ENCODE measurements at places on chromosomes 4 and X. TPM values are rescaled to one million over a fixed set of nuclear protein-coding genes. Genes with fewer than 3 reads are reported as not detected.

COL25A1 gene
- total RNA-seq: 11.7 TPM

H2BW2 gene
- 1.7 TPM for total RNA-seq

UGT2B10 gene
- not detected for total RNA-seq

DNA sequence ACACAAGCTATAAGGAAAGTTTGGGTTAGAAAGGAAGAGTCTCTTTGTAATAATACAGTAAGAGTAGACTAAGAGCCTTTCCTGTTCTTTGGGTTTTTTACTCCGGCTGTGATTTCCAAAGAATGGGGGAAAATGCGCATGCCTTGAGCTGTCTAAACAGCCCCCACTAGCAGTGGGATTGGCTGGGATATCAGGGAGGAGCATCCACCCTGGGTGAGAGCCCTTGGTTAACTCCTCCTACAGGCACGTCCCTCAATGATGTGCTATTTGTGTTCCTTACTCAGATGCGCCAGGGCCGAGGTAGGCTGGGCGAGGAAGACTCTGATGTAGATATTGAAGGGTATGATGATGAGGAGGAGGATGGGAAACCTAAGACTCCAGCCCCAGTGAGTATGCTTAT is 74.0 kb upstream of the OGT start:
- no peak overlapping the region for H3K4me3 ChIP-seq
- no peaks in the 10 kb centered on the region for H3K27me3 ChIP-seq
- H3K27ac ChIP-seq: no peak overlapping the region
- no peak for DNase-seq
- no peaks in the 10 kb centered on the region for H3K36me3 ChIP-seq

- H3K27me3 ChIP-seq: no peaks in the 10 kb centered on the region
- no peak for DNase-seq
- H3K27ac ChIP-seq: no peak overlapping the region
- H3K4me1 ChIP-seq: no peaks in the 10 kb centered on the region
- H3K36me3 ChIP-seq: no peaks in the 10 kb centered on the region
Measured at GRCh38 chr4:17595471-17596005, 18.5 kb downstream of the LAP3 start.

DNA sequence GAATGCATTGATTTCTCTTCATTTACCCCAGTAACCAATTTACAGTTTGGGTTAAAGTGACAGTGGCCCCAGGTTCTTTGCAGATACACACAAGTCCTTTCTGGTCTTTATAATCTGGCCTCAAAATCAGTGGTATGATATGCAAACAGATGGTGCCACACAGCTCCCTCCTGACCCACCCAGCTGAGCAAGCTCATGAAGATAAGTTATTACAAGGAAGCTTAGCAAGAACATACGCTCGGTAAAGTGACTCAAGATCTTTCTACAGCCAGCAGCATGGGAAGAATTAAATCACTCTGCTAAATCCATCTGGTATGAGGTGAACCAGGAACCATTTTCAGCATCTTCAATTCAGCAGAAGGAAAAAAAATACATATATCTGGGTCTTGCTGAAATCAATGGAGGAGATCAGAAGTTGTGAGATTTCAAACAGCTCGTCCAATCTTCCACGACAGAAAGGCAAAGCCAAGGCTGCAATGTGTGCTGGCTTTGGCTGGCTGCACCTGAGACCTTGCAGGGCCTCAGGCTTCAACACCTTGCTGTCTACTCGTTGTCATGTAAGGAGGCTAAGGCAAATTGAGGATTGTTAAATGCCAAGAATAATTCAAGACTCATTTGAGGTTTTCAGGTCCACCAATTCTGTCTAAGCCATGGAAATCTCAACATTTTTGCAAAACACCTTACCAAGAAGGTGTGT is 28.2 kb downstream of the SEL1L3 start:
- no peak for DNase-seq
- H3K4me3 ChIP-seq: no peak overlapping the region
- H3K27me3 ChIP-seq: no peaks in the 10 kb centered on the region
- H3K36me3 ChIP-seq: no peaks in the 10 kb centered on the region
- no peaks in the 10 kb centered on the region for H3K4me1 ChIP-seq

DNA sequence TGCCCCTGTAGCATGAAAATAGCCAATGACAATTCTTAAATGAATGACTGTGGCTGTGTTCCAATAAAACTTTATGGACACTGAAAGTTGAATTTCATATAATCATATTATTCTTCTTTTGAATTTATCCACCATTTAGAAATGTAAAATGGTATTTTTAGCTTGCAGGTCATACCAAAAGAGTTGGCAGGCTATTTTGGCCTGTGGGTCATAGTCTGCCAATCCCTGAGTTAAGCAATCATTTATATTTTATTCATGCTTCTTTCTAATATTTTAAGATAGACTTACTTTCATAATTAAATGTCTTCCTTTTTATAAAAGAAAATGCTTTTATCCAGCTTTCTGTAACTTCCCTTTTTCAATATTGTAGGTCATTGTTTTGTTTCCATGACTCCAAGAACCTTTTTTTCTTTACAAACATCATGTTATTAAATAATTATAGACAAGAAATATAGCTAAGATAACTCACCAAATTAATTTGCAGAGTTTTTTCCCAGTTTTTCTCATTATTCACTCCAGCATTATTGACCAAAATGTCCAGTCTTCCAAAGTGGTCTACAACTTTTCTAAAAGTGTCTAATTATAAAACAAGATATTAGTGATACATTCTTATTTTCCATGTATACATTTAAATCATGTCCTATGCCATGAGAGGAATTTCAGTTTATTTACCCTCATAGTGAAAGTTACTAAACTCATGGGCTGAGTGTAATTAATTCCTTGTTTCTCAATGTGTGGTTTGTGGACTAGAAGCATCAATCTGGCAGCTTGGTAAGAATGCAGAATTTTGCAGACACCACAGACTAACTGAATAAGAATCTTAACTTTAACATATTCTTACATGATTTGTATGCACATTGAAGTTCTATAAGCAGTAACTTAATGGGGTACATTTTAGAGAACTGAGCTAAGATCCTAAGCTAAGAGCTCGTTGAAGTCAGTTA is 4.5 kb downstream of the HPGD start:
- H3K36me3 ChIP-seq: no peaks in the 10 kb centered on the region
- no peaks in the 10 kb centered on the region for H3K4me1 ChIP-seq
- H3K27ac ChIP-seq: no peak overlapping the region
- no peaks in the 10 kb centered on the region for H3K27me3 ChIP-seq
- H3K4me3 ChIP-seq: no peak overlapping the region

DNA sequence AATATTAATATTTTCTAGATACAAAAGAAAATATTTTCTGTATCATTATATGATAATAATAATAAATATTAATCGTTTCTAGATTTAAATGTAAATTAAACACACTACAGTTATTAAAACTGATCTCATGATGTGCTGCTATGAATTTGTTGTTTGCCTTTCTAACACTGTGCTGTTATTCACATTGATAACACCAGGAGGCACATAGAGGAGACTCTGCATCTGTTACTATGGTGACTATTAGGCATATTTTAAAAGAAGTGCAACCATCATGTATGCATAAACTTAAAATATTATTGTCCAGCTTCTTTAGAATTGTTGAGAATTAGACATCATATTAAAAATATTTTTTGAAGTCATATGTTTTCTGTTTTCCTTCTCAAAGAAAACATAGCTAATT is 11.8 kb upstream of the PDGFC start:
- no peak overlapping the region for H3K4me3 ChIP-seq
- DNase-seq: no peak
- no peaks in the 10 kb centered on the region for H3K4me1 ChIP-seq
- no peaks in the 10 kb centered on the region for H3K36me3 ChIP-seq
- H3K27ac ChIP-seq: no peak overlapping the region
- H3K27me3 ChIP-seq: no peaks in the 10 kb centered on the region

- no peaks in the 10 kb centered on the region for H3K4me1 ChIP-seq
- DNase-seq: no peak
- no peak overlapping the region for H3K4me3 ChIP-seq
- no peaks in the 10 kb centered on the region for H3K27me3 ChIP-seq
- no peaks in the 10 kb centered on the region for H3K36me3 ChIP-seq
Measured at GRCh38 chr4:26124753-26125321, 196.0 kb upstream of the RBPJ start.

DNA sequence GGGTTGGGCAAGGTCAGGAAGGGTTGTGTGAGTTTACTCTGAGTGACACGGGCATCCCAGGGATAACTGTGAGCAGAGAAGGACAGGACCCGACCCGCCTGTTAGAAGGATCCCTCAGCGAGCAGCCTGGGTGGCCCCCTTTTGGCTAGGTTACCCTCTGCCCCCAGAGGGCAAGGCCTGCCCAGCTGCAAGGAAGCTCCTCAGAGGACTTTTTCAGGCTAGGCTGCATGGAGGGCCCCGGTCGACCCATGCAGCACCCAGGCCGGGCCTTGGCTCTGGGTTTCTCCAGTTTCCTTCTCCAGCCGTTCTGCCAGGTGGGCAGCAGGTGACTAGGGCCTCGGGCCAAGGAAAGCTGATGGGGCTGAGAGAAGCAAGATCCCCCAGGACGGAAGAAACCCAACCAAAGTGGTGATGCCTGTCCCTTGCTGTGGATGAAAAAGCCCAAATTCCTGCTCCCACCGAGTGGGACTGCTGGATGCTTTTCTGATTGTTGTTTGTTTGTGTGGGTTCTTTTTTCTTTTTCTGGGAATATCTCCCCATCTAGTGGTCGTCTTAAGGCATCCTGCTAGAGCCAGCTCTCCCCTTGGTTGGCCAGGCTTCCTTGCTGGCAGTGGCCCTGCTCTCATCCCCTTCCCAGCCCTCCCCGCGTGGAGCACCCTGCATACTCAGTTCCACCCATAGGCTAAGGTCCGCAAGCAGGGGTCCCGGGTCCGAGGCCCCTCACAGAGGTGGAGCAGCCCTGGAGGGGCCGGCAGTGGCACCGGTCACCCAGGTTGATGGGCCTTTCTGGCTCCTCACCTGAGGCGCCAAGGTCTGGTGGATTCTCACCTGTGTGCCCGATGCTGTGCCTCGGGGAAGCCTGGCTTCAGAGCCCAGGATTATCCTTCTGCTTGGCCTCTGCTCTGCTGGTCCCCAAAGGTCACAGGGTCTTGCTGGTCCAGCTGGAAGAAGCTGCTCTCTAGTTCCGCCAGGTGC is 1.8 kb downstream of the ZFP92 start:
- no peak overlapping the region for H3K27ac ChIP-seq
- no peaks in the 10 kb centered on the region for H3K27me3 ChIP-seq
- H3K4me1 ChIP-seq: no peaks in the 10 kb centered on the region
- H3K4me3 ChIP-seq: no peak overlapping the region

- no peak overlapping the region for H3K4me3 ChIP-seq
- H3K4me1 ChIP-seq: peaks cover 28% of the 10 kb centered on the region
- no peaks in the 10 kb centered on the region for H3K27me3 ChIP-seq
- no peak overlapping the region for H3K27ac ChIP-seq
- DNase-seq: no peak
Measured at GRCh38 chr4:38678078-38678477, 14.1 kb downstream of the KLF3 start.

GRCh38 chr4:116866106-116866505 is 219.3 kb downstream of the TRAM1L1 start:
- H3K27me3 ChIP-seq: no peaks in the 10 kb centered on the region
- no peaks in the 10 kb centered on the region for H3K36me3 ChIP-seq
- DNase-seq: no peak
- H3K4me3 ChIP-seq: no peak overlapping the region

DNA sequence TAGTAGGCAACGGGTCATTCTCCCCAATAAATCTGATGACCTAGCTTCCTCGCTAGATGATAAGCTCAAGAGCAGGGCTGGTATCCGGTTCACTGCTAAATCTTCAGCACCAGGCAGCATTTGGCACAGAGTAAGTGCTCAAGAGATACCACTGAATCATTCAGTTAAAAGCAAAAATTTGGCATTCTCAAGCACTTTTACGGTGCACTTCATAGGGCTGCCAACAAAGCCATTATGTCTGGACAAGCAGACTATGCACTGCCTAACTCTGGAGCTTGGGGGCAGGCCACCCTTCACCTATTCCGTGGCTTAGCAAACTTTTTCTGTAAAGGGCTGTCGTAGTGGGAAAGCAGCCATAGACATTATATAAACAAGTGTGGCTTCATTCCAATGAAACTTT is 23.8 kb upstream of the CXorf38 start:
- H3K27me3 ChIP-seq: no peaks in the 10 kb centered on the region
- no peak overlapping the region for H3K4me3 ChIP-seq
- H3K36me3 ChIP-seq: no peaks in the 10 kb centered on the region
- no peak for DNase-seq
- no peaks in the 10 kb centered on the region for H3K4me1 ChIP-seq

DNA sequence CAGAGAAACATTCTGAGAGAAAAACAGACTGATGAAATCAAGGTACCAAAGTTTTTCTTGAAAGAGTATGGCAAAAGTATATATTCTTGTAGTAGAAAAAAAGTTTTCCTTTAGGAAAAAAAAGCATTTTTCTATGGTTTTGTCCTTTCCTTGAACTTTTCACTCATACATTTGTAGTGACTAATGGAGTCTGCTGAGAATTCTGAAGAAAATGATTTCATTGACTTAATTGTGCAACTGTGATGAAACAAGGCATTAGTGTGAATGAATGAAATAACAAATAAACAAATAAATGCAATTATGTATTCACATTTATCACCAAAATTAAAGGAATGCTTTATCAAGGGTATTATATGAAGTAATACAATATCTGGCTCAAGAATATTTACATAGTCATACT is 5.7 kb downstream of the CSN1S1 start:
- no peaks in the 10 kb centered on the region for H3K27me3 ChIP-seq
- no peaks in the 10 kb centered on the region for H3K4me1 ChIP-seq
- H3K36me3 ChIP-seq: no peaks in the 10 kb centered on the region
- no peak overlapping the region for H3K27ac ChIP-seq
- no peak for DNase-seq

DNA sequence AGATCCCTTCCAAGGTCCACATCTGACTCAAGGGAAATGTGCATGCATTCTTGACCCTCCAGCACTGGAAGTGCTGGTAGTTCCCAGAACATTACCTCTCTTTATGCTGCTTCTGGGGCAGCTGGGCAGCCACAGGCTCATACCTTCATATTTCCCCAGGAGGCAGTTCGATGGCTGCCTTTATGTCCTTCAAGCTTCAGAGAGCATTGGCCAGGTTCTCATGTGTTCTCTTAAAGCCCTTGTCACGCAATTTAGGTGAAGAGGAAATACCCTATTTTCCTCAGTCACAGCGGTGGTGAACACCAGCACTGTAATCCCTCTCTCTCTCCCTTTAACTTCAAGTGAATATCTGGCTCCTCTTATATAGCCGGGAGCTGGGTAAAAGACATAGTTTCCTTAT is 134.3 kb downstream of the MID1IP1 start:
- H3K4me3 ChIP-seq: no peak overlapping the region
- H3K27me3 ChIP-seq: no peaks in the 10 kb centered on the region
- no peak overlapping the region for H3K27ac ChIP-seq
- DNase-seq: no peak
- H3K4me1 ChIP-seq: no peaks in the 10 kb centered on the region

DNA sequence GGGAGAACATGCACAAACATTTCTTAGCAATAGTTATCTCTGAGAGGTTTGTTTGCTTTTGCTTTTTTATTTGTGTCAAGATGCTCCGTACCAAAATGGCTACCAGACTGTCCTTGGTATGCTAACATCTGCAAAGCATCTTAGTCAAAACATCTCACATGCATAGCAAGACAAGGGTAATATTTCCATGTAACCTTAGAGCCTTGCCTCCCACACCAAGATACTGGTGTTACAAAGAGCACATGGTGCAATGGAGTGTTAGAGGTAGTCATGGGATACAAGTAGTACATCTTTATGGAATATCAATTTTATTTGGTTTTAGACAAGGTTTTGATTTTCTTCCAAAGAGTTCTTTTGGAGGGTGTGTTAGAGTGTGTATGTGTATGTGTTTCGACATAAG is 109.7 kb downstream of the NR3C2 start:
- H3K36me3 ChIP-seq: no peaks in the 10 kb centered on the region
- H3K27me3 ChIP-seq: no peaks in the 10 kb centered on the region
- DNase-seq: no peak

- no peaks in the 10 kb centered on the region for H3K27me3 ChIP-seq
- no peaks in the 10 kb centered on the region for H3K4me1 ChIP-seq
- DNase-seq: no peak
- no peak overlapping the region for H3K27ac ChIP-seq
- H3K36me3 ChIP-seq: no peaks in the 10 kb centered on the region
Measured at GRCh38 chrX:73767017-73767416, 204.0 kb downstream of the CHIC1 start.

Measured in testis (tissue), 5 donors.